Left lobe of liver (tissue), 2 donors: ENCODE measurements at places on chromosomes 13 and 19. TPM values are rescaled to one million over a fixed set of nuclear protein-coding genes. Genes with fewer than 3 reads are reported as not detected.

Gene ENOX1
- 0.18 TPM for total RNA-seq

Gene TRPC4
- total RNA-seq, result 0.10 TPM

GRCh38 chr19:13195678-13196077 is 45.5 kb downstream of the IER2 start:
- peak; percentile 88 for DNase-seq

Gene FCAR
- total RNA-seq, result 0.55 TPM

- peak; percentile 41 for DNase-seq
These were observed 2.7 kb downstream of the C2CD4C start for GRCh38 chr19:406135-406781.
